A172 (cell line): ENCODE measurements at places on chromosomes 6 and 20. TPM values are rescaled to one million over a fixed set of nuclear protein-coding genes. Genes with fewer than 3 reads are reported as not detected.

The PNLDC1 gene
- total RNA-seq, result not detected in 2 replicates

The NEDD9 gene
- 13.3 and 18.3 TPM in 2 replicates for total RNA-seq

The STX11 gene
- total RNA-seq, result 0.86 and 0.88 TPM in 2 replicates

The PAK1IP1 gene
- total RNA-seq, result 34.7 and 45.3 TPM in 2 replicates

The CUTA gene
- 298 and 347 TPM in 2 replicates for total RNA-seq

The SASH1 gene
- 6.8 and 7.1 TPM in 2 replicates for total RNA-seq

The CYP21A2 gene
- 0.05 TPM in 1 of 2 replicates, not detected in the other for total RNA-seq

The ACOT8 gene
- 60.9 and 71.1 TPM in 2 replicates for total RNA-seq

The HSPA1L gene
- 1.4 and 3.0 TPM in 2 replicates for total RNA-seq

The VTA1 gene
- total RNA-seq, result 116 and 124 TPM in 2 replicates

The FBXO30 gene
- 7.2 and 8.6 TPM in 2 replicates for total RNA-seq

The TRIM38 gene
- total RNA-seq, result 5.2 and 6.4 TPM in 2 replicates

The PIGU gene
- total RNA-seq, result 23.7 and 28.7 TPM in 2 replicates

The EEF1A2 gene
- 88.1 and 91.0 TPM in 2 replicates for total RNA-seq

The FAM162B gene
- not detected in 2 replicates for total RNA-seq

The TRIM15 gene
- total RNA-seq, result not detected in 2 replicates

The TPBG gene
- 12.4 and 17.7 TPM in 2 replicates for total RNA-seq

The OTOR gene
- not detected in 2 replicates for total RNA-seq

The TEAD3 gene
- total RNA-seq, result 10.9 and 12.3 TPM in 2 replicates

The APMAP gene
- total RNA-seq, result 169 and 171 TPM in 2 replicates
